ENCODE measurements at places on chromosomes 5 and 9.

GRCh38 chr9:129328355-129329042 is 150.4 kb upstream of the IER5L start:
- no peak for DNase-seq

DNA sequence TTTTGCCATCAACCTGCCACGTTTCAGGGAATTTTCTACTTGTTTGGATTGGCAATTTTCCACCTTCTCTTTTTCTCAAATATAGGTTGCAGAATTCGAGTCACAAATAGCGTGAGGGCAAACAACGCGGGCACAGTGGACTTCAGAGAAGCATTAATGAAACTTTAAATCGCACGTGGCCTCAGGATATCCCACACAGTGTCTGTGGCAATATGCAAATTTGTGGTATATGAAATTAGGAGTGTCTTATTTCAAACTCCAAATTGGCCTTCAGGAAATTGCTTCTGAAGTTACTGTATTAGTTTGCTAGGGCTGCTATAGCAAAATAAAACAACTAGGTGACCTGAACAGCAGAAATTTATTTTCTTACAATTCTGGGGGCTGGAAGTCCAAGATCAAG is 91.2 kb downstream of the MTRR start:
- no peak for DNase-seq

GRCh38 chr5:54257366-54258118 is 52.8 kb downstream of the ARL15 start:
- DNase-seq = no peak

DNA sequence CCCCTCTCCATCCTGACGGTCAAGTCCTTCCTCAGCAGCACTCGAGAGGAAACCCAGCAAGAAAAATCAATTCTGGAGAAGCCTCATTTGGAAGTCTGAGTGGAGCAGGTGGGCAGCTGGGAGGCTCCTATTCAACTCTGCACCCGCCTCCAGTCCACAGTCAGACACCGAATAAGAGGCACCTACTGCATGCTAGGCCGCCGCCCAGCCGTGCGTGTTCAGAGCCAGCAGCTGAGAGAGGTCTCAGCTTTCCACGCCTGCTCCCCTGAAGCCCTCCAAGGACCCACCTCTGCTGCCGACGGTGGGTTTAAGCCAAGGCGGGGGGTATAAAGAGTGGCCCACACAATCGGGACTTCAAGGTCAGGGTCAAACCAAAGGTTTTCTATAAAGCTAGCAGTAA is 41.9 kb downstream of the VAV2 start:
- DNase-seq = peak; percentile 38

GRCh38 chr9:35680331-35681105 is 6.8 kb downstream of the CA9 start:
- no peak for DNase-seq

GRCh38 chr5:171927345-171927941 is 79.0 kb downstream of the FBXW11 start:
- DNase-seq = no peak

GRCh38 chr5:125717209-125717608 is 706.0 kb upstream of the GRAMD2B start:
- DNase-seq = no peak

DNA sequence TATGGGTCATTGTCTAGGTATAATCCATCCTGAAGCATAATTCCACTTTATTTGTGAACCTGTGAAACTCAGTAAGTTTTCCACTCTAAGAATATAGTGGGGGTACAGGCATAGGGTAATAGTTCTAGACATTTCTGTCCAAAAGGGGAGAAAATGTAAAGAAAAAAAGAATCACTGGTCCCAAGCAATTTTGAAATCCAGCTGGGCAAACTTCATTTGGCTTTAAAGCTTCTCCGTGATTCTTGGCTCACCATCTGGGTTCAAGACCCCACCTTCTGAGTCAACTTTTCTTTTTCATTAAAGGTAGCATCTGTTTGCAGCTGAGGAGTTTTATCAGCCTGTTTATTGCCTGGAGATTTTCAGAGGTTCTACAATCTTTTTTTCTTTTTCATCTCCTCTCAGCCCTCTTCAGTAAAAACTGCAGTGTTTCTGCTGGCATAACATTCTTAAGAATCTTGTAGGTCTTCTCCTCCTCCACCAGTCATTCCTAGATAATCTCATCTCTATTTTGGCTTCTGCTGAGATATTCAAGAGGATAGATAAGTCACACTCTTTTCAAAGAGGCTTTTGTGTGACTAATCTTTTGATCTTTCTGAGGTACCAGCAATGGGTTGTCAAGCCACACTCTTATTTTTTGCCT is 126.1 kb upstream of the PITX1 start:
- DNase-seq = no peak

DNA sequence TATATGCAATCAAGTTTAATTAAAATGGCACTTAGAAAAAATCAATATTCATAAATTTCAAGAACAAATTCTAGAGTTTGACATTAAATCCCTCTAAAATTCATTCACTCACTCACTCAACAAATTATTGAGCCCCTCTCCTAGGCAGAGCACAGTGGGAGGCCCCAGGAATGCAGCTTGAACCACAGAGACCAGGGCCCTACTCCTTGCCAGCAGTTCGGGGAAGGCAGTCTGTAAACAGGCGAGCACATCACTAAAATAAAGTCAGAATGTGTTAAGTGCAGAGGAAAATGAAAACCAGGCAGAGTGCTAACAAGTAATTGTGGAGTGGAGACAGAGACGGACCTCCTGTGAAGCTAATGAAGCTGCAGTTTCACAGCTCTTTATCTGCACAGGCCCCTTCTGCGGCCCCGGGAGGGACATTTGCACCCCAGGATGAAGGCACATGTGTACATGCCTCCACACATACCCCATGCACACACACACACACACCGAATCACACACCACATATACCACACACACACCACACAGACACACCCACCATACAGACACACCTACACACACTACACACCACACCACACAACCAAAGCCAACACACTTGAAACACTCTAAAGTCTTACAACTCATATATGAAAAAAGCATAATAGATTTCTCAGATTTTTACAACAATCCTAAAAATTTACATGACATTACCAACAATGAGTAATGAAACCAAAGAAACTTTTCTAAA is 40.5 kb downstream of the BHMT start:
- no peak for DNase-seq

DNA sequence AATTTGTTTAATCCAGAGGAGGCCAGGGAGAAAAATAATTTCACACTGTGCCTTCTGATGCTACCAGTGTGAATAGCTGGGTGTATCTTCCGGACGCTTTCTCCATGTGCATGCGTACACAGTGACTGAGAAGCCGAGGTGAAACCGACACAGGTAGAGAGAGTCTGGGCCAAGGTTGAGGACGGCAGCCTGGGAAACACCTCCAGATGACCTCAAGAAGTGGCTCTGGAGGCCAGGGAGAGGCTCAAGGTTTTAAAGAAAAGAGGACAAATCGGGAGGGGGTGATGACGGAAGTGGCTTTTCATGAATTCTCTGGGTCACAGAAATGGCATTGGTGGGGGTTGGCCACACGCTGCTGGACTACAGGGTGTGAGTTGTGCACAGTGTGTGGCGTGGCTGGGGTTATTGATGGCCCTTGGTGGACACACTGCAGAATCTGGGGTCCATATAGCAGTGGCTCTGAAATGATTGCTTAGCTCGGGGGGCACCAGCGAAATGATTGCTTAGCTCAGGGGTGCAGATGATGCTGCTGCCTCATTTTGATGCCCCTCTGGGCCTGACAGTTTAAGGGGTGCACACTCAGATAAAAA is 34.1 kb upstream of the LRRC14B start:
- DNase-seq = no peak

DNA sequence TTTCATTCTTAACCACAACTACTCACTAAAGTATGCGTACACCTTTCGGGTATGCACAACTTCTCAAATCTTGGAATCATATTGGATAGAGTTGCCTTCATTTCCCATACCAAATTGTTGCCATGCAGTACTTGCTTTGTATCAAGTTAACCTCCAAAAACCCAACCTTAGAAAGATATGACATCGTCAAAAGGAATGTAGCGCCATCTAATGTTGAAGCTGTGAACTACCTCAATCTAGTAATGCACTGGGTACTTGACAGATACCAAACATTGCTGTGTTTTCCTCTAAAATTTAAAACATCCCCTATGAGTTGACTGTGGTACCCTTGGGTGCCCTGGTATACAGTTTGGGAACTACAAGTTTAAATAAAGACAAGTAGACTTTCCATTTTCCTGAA is 318.4 kb downstream of the ARL15 start:
- DNase-seq = no peak

All from right cardiac atrium (tissue), 5 donors.